Esophagus squamous epithelium (tissue), 5 donors: ENCODE measurements at places on chromosomes 2 and 18.

- no peak for DNase-seq
Measured at GRCh38 chr18:13035249-13035914, 44.2 kb downstream of the CEP192 start.

GRCh38 chr2:49940626-49941025, 786.3 kb upstream of the FSHR start:
- no peak for DNase-seq

DNA sequence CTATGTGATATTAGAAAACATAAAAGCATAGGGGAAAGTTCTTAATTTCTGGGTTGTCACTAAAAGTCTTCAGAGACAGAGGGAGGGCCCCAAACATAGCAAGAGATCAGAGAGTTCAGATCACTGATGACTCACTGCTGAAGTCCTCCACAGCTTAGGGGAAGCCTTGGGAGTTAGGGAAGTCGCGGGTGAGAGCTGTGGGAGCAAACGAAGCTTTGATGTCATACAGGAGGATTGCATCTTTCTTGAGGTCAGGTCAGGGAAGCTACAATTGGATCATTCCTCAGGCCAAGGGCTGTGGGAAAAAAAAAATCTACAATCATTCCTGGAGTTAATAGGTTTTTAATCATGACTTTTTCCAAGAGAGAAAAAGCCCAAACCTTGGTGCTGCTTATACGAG, 96.2 kb downstream of the COPS8 start:
- no peak for DNase-seq

DNA sequence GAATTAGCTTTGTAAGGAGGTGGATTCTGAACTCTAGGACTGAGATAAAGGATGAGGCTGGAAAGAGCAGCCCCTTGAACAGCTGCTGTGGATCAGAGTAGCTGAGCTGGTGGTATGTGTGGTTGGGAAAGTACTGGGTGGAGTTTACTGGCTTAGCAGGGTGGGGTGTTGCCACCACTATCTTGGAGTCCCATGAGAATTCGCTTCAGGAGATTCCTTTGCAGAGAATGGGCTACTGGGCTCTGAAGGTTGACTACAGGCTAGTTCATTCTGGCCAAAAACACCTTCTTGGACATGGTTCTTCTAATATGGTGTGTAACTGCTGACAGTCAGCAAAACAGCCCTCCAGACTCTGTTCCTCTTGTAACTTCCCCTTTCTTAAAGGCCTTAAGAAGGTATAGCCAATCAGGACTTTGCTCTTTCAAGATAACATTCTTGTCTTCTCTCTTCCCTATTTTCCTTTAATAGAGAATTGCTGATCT, 52.7 kb downstream of the TET3 start:
- no peak for DNase-seq

DNA sequence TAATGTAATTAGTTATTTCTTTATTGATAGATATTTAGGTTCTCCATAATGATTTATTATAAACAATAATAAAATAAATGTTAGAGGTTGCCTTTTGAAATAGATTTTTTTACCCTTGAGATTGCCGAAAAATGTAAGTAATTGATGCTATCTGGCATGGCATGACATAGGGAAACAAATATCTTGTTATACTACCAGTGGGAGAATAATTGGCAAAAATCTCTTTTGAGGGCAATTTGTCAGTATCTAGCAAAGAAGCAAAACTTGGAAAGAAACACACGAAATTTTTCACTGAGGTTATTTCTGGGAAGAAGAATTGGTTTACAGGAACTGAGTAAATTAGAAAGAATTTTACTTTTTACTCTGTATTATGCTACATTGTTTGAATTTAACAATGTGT, 547.2 kb upstream of the SETBP1 start:
- DNase-seq, result no peak

- peak; percentile 46 for DNase-seq
Measured at GRCh38 chr2:136008205-136008865, 22.9 kb upstream of the DARS1 start.

DNA sequence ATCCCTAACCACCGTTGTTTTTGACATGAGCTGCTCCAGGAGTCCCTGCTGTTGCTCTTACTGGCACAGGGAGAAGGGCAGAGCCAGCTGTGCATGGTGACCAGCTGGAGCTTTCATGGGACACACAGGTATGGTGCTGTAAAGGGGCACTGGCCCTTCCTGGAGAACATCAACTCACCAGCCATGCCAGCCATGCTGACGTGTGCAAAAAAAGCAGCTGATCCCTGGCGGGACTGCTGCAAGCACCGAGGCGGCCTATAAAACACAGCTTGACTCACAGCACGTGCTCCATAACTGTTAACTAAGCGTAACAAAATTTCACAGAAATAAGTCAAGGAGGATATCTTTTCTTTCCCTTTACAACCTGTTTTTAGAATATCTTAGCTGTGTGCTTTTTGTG, 165.1 kb downstream of the TMEM163 start:
- no peak for DNase-seq

DNA sequence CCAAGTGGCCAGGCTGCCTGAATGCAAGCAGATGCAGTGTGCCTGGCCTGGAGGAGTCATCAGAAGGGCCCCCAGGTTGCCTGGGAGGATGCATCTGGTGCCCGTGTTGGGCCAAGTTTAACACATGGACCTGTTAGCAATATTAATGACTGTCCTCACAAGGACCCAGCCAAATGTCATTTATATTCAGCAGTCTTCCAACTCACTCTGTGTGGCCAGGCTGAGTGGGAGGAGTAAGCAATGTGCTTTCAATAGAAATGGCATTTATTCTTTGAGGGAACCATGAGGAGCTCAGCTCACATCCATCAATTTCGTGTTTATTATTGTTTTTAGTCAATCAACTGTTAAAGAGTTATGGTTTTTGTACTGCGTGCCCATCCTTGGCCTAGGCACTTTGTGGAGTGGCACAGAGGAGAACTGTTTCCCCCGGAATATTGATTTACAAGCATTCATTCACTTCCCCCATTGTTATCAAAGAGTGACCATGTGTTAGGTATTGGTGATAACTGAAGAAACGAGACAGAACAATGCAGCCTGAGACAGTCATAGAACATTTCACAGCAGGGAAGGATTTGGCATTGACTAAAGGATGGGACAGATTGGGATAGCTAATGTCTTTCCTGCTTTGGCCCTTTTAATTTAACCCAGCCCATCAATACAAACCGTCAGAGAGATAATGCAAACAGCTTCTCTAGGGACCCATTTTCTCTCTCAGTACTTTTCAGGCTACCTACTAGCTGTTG, 725.2 kb downstream of the TSN start:
- no peak for DNase-seq

DNA sequence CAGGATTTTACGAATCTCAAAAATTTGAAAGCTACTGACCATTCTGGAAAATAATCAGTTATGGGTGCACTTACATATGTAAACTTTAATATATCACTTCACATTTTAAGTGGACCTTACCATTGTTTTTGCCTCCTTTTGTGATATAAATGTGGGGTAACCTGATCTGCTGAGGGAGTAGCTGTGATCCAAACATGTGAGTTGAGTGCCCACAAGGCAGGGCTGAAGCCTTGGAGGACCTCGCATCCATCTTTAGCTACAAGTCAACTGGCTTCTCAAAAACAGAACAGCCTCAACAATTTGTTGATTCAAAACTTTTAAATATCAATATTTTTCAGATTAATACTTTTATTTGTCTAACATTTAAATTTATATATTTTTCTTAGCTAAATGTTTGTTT, 178.2 kb downstream of the PLCL1 start:
- no peak for DNase-seq

DNA sequence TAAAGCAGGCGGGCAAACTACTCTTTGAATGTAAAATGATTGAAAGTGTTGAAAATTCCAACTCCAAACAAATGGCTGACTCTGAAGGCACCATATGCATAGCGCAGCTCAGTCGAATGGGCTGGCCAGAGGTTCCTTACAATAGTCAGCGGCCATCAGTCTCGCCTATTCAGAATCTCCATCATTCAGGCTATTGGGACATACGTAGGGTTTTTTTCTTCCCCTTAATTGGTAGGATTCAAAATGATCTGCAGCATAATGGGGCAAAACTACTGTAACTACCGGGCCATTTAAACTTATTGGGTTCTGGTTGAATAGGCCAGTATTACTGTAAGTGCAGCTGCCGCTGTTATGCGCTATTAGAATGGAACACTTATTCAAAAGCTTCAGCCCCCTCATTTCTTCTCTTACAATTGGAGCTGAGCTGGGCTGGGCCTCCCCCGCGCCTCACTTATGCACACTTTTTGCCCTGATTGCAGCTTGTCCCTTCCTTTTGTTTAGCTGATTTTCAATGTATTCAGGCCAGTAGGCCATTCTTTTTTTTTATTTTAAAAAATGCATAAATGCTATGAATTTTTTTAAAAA, 40.4 kb downstream of the SLC9A4 start:
- no peak for DNase-seq

DNA sequence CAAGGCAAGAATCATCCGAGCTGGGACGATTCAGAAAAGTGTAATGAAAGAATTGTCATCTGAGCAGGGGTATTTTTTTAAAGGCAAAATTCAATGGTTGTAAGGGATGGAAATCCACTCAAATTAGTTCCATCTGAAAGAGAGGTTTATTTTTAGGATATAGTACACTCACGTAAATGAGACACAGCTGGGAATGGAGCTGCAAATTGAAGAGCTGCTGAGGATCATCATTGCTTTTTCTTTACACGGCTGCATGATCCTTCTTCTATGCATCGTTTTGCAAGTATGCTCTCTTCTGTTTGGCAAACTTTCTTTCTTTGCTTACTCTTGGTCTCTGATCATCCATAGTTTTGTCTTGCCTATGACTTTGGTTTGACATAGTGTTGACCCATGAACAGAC, 27.4 kb upstream of the CUL3 start:
- no peak for DNase-seq

DNA sequence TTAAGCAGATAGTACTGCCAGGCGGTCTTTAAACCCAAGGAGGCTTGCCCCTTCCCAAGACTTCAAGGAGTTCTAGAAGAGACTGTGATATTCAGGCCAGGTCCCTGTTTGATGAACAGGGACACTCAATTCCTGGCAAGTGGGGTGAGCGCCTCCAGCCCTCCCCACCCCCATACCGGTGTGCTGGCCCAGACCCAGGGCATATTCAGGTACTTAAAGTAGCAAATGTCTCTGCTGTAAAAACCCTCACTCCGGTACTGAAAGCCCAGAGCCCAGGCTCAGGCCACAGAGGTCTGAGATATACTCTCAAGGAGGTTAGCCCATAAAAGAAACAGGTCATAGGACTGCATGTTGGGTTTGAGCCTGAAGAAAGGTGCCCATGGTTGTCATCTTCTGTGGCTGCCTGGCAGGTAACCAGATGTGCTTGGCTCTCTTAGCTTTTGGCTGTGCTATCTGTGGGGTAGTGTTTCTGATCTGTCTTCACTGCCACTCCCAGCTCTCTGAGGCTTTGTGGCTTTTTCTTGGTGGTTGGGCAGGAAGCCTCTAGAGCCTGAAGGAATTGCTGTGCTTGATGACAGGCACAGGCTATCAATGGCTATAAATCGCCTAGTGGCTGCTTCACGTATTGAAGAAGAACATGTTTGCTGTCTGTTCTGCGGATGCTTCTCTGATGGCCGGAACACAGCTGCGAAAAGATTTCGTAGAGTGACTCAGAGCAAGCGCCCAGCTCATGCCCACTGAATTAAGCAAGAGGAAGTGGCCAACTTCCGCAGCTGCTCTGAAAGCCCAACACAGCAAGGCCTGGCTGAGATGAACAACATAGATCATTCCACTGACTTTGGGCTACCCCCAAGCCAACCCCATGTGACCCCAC, 63.3 kb upstream of the ALPP start:
- DNase-seq, result peak; percentile 41

- DNase-seq, result no peak
Measured at GRCh38 chr2:174800436-174801205, 36.3 kb upstream of the CHRNA1 start.

DNA sequence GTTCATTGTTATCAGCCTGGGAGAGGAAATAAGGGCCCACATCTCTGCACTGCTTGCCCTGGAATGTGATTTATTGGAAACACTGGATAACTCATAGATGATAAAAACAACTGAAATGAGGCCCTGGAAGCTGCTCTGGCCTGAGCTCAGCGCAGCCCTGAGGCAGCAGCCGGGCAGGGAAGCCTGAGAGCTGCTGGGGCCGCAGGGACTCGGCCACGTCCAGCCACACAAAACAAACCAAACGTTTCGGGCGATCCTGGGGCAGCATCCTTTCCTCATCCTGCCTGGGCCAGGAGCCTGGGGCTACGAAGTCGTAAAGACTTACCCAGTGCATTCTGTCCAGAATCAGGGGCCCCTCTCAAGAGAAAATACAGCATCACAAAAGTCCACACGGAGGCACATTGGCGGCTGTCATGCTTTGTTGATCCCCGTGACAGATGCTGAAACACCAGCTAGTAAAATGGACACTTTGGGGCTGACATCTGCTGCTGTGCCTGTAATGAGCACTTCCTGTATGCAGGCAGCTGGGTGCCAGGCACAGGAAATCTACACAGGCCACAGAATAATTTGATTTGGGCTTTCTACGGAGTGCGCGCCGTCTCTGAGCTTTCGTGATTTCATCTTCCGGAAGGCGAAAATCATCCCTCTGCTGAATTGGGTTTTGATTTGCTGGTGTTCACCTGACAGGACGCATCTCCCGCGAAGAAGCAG, 250.6 kb downstream of the EIPR1 start:
- no peak for DNase-seq
